ENCODE measurements at places on chromosomes 13 and 19.
A peak's percentile ranks its signal among the peaks of the same experiment; 100 is the strongest.

- no peak for DNase-seq
These were observed 21.3 kb upstream of the MTRF1 start for GRCh38 chr13:41284512-41285288.

GRCh38 chr13:48726711-48727110, 73.0 kb downstream of the CYSLTR2 start:
- no peak for DNase-seq

DNA sequence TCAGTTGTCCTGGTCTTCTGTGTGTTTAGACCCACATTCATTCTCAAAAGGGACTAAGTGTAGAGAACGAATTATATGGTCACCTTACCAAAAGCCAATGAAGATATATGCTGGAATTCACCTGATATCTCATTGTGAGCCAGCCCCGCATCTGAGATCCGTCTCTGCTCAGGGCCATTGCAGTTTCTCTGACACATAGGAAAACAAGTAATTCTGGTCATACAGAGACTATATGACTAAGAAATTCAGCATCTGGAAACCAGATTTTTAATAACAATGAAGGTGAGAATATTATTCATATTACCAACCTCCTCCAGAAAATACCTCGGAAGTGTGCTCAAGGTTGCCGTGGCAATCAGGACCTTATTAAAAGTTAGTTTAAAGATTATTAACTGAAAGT, 278.6 kb upstream of the EDNRB start:
- no peak for DNase-seq

DNA sequence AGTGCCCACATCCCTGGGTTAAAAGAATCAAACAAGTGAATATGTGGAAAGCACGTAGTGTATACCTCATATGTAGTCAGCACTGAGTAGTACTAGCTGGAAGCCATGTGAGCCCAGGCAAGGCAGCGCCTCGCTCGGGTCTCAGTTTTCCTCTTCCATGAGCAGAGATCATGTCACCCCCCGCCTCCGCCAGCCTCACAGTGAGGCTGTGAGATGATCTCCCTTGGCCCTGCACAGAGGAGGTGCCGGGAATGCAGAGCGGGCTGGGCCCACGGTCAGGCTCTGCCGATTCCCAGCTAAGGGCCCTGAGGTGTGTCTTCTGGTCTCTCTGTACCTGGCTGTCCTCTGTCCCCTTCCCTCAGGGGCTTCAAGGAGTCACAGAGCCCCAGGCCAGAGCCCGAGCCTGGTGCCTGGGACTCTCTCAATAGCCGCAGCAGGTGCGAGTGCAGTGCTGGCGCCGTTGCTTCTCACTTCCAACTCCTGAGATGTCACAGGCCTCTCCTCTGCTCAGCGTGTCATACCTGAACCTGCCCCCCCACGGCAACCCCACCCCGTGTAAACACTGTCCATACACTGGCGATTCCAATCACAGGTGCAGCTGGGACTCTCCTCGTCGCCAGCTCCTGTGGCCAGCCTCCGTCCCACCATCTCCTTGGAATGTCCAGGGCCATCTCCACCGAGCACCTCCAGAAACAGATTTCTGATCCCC, 26.9 kb downstream of the DPF1 start:
- DNase-seq = no peak

DNA sequence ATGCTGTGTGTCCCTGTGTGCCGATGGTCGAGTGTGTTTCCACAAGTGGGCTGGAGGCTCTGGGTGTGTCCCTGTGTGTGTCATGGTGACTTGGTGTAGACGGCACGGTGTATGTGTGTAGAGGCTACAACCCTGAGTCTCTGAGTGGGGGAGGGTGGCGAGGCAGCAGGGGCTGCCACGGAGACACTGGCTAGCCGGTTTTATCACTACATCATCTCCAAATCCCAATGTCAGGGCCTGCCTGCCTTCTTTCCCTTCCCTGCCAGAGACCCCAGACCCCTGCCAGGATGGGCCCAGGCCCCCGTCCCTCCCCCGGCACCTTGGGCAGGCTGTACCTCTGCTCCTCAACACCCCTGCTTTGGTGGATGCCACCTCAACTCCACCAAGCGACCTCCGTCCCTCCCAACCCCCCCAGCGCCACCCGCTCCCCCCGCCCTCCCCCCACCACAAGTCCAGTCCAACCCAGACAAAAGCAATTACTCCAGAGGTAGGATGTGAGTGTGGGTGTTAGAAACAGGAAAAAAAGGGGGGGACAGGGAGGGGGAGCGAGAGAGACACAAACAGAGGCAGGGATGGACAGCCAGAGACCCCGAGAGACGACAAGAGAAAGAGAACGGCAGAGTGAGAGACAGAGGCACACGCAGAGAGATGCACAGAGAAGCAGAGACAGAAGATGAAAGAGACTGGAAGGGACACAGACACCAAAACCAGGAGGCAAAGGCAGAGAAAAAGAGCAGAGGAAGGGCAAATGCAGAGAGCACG, 21.6 kb upstream of the POU2F2 start:
- no peak for DNase-seq

- DNase-seq = no peak
These were observed 80.1 kb downstream of the PTPRS start for GRCh38 chr19:5260381-5260967.

DNA sequence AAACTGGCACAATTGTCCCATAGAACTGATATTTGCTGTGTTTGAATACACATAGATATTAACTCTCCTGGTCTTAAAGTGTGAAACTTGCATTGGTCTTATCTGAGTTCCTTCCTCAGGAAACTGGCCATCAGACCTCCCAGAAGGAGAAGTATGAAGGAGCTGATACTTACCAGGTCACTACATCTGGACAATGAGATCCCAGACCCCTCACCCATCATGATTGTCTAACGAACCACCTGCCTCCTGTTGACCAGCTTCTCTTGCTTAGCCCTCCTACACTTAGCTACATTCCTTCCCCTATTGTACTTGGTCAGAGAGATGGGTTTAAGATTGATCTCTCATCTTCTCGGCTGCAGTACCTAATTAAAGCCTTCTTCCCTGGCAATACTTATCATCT, 413.3 kb downstream of the KCTD12 start:
- DNase-seq = no peak

DNA sequence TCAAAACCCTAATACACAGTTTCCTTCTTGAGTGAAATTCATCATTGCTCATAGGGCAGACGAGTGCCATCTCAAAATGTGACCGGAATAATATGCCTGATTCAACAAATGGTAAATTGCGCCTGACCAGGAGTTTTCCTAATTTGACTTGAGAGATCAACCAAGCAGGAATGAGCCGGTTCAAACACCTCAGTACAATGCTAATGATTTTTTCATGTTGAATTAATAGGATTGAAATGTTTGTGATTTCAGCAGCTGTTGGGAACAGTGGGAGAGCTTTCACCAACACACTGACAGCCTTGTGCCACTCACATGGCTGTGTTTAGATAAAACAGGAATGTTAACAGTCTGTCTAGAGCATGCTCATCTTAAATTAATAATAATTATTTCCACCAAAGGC, 484.8 kb downstream of the PCDH9 start:
- no peak for DNase-seq

- DNase-seq = no peak
These were observed 18.1 kb downstream of the CDADC1 start for GRCh38 chr13:49265822-49266221.

DNA sequence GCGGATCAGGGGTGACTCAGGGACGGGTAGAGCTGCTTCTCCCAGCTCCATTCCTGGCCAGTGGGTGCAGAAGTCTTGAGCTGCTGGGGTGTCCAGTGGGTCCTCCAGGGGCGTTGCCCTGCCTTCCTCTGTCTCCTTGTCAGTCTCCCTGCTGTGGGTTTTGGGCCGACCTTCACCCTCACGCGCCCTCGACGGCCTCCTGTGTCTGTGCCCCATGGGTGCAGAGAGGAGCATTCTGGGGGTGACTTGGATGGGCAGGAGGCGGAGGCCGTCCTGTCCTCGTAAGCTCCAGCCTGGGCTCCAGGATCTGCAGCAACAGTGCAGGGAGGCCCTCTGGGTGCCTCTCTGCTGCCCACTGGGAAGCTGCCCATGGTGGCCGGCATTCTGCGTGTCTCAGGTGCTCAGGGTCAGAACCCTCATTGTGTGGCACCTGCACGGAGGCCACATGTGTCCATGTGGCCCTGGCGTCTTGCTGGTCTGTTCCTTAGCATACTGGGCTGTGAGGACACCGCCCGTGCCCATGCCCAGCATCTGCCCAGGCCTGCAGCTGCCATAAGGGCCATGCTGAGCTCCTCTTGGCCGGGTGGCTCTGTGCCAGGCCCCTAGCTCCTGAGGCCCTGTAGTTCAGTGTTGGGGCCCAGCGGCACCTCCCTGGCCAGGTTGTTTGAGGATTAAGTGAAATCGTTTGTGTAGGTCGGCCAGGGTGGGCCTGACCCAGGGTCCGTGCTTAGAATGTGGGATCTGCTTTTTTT, 17.3 kb downstream of the DOT1L start:
- DNase-seq = no peak

DNA sequence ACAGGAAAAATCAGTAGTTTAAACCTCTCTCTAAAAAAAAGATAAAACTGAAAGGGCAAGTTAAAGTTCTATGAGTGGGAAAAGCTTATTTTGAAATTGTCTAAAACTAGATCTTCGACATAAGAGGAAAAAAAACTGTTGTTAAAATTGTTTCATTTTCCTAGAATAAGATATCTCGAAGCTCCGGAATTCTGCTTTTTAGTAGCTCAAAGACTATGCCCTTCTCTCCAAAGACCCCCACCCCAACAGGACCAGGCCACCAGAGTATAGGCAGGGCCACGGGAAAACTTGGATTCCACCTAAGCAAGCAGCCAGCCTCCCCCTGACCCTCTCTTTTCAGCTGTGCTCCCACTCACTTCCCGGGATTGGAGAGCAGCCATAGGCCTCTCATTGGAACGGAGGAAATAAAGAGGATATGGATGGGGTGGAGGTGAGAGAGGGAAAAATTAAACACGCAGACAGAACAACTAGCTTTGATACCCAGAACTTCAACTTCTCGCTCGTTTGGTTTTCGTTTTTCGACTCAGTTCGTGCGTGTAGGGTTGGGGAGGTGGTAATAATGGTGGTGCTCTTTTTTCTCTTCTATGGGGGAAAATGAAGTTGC, 3.0 kb downstream of the POU4F1 start:
- DNase-seq = no peak

- no peak for DNase-seq
These were observed 16.8 kb upstream of the LENG8 start for GRCh38 chr19:54432144-54432738.

DNA sequence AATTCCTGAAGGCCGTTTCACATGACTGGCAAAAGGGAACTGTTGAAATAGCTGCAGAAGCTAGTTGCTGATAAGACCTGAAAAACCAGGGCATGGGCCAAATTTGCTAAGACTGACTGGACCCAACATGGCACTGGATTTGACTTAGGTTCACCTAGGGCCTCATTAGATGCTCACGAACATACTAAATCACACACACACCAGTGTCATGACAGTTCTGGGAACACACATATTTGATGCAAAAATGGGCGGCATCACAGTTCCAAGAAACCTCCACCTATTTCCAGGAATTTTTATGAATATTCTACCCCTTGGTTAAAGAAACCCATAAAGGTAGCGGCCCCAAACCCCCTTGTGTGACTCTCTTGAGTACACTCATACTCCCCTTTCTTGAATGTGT, 99.6 kb upstream of the OBI1 start:
- no peak for DNase-seq

GRCh38 chr13:52345048-52345447, 60.9 kb downstream of the THSD1 start:
- DNase-seq = no peak

DNA sequence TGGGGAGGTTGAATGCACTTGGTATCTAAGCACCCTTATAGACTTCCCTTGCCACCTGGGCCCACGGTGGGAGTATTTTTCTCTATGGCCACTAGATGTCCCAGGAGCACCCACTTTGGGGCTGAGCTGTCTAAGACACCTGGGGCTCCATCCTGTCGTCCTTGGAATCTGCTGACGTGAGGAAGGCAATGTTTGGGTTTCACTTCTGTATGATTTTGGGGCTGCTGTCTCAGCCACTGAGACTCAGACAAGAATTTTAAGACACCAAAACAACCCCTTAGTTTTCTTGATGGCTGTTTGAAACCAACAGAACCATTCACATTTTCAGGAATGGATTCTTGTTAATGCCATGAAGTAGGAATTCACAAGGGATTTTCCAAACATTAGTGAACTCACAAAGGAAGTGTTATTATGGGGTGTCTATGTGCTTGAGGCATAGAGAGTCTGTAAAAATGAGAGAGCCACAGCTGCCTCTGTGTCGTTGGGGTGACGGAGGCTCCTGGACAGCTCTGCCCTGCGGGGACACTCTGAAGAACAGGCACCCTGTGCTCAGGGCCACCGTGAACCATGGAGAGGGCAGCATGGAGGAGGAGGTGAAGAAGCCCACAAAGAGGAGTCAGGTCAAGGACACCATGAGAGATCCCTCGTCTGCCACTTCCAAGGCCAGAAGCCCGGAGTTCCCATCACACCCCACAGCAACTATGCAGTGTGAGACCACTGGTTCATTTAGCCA, 106.8 kb upstream of the SPATA13 start:
- peak; percentile 73 for DNase-seq

DNA sequence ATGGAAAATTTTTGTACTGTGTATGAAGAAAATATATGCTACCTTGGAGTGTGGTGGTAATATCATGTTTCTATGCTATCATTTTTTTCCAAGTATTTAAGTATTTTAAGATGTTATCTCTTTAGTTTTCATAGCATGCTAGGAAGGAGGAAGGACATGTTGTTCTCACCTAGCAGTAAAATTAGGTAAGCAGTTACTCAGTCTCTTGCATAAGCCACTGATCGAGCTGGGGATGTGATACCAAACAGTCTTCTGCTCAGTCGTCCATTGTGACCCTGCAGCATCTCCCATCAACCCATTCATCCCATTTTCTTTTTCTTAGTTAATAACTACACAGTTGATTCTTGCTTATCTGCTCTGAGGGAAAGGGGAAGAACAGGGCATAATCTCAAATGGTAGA, 130.6 kb downstream of the KLF5 start:
- DNase-seq = no peak

DNA sequence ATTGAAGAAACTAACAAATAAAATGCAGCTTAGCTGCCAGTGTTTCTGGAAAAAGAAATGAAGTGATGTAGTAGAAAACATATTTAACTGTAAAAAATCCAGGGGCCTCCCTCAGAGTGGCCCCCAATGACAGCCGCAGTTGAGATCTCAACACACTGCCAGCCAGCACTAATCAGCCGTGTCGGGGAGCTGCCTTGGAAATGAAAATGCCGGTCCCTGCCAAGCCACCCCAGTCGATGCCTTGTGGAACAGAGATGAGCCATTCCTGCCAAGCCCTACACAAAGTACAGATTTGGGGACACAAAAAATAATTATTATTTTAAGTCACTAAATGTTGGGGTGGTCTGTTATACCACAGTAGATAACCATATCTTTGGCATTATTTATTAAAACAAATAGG, 1342.4 kb downstream of the EFNB2 start:
- no peak for DNase-seq

- DNase-seq = no peak
These were observed 24.3 kb downstream of the COL4A2 start for GRCh38 chr13:110331362-110331761.

GRCh38 chr19:46551164-46551563, 50.0 kb upstream of the CALM3 start:
- no peak for DNase-seq

DNA sequence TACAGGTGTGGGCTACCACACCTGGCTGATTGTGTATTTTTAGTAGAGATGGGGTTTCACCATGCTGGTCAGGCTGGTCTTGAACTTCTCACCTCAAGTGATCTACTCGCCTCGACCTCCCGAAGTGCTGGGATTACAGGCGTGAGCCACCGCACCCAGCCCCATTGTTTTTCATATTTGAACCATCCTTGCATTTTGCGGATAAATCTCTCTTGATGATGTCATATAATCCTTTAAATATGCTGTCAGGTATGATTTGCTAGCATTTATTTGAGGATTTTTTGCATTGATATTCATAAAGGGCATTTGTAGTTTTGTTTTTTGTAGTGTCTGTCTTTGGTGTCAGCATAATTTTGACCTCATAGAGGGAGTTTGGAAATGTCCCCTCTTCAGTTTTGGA, 5.7 kb downstream of the ZNF101 start:
- DNase-seq = no peak

Measured in iPS DF 19.7 (cell line).